ENCODE measurements at places on chromosomes 4 and X.

DNA sequence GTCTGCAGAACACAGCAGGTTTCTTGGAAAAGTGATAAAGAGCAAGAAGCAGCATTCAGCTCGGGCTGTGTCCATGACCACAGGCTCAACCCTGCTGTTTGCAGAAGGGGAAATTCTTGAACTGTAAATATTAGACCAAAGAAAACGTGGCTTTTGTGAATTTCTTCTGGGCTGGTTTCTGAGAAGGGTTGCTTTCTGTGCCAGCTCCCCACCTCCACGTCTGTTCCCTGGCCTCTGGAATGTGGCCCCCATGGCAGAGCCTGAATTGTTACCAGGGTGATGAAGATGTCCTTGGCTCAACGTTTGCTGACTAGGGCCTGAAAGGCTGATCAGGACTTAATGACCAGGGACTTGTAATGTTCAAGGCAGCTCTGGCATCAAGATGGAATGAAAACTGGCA is 116.0 kb downstream of the CPEB2 start:
- no peak for DNase-seq

GRCh38 chr4:20283039-20283438 is 31.3 kb downstream of the SLIT2 start:
- DNase-seq, result no peak

DNA sequence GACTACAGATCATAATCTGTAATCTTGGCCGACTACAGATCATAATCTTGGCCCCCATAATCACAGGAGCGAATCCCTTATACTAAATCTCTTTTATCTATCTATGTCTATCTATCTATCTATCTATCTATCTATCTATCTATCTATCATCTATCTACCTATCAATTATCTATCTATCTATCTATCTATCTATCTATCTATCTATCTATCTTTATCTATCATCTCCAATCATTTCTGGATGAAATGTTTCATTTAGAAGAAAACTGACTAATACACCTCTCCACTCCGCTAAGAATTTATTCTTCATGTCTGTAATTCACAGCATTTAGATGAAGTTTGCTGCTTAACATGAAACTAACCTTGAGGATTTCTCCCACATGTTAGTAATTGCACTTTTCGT is 45.0 kb upstream of the ACSL1 start:
- no peak for DNase-seq

DNA sequence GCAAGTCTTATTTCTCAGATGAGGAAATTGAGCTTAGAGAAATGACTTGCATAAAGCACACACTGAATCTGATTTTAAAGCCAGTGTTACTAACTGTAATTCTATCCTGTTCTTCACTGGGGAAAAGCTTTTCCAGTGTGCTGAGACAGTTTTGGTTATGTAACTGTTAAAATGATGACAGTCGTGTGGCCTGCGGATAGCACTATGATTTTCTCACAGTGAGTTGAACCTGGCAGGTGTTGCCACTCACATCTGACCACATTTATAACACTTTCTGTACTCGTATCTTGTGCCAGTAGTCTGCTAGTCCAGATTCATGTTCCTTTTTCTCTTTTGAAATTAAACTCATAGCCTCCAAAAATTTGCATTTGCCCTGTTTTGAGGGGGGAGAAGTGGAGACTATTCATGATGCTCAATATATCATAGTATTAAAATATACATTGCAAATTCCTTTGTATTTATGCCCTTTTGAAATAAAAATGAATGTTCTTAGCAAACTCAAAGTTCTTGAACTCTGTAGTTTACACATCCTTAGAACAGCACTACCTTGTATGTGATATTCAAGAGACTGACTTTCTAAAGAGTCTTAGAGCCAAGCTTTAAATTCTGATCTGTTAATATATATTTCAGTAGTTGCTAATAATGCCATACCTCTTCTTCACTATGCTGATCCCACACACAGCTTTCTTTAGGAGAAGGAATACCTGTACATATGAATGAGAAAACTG is 132.3 kb downstream of the PDLIM5 start:
- no peak for DNase-seq

DNA sequence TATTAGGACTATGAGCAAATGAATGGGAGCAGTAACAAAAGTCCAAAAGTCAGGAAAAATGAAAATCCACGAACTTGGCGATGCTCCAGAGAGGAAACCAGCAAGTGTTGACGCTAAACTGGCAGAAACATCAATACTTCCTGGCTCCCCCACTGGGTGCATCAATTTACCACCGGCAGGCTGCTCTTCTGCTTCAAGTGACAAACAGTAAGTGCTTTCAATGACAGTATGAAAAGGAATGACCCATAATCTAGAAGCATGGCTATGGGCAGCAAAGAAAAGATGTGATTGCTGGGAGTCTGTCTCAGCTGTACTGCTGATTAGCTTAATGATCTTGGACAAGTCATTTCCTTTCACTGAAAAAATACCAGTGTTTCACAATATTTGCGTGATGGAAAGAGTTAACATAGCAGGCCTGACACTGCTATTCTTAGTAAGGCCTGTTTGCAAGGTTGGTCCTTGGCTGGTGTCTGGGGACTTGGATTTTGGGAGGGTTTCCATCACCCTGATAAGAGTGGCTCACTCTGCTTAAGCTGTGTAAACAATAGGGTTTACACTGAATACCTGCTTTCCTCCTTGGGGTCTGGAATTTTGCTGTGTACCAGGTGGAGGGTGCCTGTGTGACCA is 8.7 kb downstream of the ATP11C start:
- no peak for DNase-seq

DNA sequence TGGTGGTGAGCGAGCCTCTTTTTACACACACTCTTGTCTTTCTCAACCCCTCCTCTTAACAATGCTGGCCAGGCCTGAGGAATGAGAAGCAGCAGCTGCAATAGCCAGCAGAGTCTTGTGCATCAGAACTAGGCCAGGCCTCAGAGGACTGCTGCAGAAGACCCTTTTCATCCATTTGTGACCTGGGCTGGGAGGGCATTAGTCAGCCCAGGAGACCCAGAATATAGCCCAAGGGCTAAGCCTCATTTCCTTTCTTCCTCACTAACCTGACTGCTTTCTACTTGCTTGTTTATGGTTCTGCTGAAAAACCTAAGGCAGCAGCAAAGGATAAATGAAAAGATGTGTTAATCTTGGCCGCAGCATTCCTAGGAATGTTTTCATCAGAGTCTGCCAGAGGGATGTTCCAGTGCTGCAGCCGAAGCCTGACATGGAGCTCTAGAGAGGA is 254.7 kb upstream of the AR start:
- DNase-seq, result no peak

- DNase-seq, result no peak
These were observed 2.3 kb downstream of the RFC1 start for GRCh38 chr4:39363773-39364393.

DNA sequence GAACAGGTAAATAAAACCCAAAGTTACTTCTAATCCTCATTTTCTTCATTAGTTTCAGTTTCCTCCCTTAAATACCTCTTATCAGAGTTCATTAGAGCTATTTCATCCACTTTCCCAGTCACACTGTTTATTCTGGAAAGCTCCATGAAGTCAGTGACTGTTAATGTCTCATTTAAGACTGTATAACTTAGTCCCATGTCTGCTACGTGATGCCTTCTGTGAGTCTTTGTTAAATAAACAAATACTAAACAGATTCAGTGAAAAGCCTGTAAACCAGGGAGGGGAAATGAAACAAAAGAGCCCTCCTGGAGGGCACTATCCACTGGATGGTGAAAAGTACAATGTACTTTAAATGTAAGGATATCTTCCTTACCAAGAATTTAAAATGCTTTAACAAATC is 24.7 kb downstream of the ACE2 start:
- peak; percentile 58 for DNase-seq

- no peak for DNase-seq
These were observed 82.2 kb upstream of the PRPS2 start for GRCh38 chrX:12709047-12709446.

- DNase-seq, result no peak
These were observed 103.0 kb upstream of the MBNL3 start for GRCh38 chrX:132591719-132592275.

GRCh38 chr4:5423670-5424069 is 284.7 kb downstream of the EVC2 start:
- DNase-seq, result no peak

GRCh38 chr4:153207567-153207966 is 3.3 kb downstream of the TRIM2 start:
- DNase-seq, result peak; percentile 37

DNA sequence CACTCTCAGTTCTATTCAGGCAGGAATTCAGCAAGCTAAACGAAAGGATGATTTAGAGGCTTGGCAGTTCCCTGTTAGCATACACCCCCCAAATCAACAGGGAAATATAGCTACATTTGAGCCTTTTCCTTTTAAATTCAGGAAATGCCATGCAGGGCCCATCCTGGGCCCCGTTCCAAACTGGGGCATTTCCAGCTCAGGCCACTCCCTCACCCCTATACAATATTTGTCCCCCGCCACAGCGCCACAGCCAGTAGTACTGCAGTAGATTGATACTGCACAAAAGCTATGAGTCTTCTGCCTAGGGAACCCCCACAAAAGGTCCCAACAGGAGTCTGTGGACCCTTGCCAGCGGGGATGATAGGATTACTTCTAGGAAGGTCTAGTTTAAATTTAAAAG is 102.0 kb upstream of the MAPK10 start:
- DNase-seq, result no peak

DNA sequence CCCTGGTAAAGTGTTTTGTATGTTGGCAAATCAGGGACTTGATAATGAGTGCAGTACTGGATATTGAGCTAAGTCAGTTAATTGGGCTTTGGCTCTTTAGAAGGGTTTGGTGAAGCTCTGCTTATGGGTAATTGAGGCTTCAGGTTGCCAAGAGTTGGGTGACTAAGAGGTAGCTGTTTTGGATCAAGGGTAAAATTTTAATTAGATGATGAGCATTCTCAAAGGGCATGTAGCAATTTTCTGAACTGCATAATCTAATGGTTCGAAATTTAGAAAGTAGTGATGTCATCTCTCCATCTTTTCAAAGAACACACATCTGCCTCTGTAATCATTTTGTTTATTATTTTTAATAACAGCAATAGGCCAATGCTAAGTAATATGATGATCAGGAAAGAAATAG is 5.5 kb upstream of the TRIM2 start:
- no peak for DNase-seq

- no peak for DNase-seq
These were observed 98.7 kb upstream of the KIT start for GRCh38 chr4:54558889-54559677.

GRCh38 chrX:132875650-132876522 is 82.5 kb downstream of the HS6ST2 start:
- no peak for DNase-seq

DNA sequence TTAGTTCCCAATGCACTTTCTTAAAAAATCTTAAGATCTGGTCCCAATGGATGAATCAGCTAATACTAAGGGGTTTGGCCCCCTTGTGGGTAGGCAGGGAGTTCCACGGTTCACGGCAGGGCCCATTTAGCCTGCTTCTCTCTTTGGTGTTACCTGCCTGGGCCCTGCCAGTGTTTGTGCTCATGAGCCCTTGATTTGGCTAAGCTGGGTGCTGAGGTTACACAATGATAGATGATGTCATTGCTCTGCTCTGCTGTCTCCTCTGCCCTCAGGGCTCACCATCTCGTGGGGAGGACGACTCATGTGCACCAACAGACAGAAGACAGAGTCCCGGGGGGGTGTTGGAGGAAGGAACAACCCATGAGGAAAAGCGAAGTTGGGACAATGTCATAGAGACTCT is 24.4 kb downstream of the RTL5 start:
- DNase-seq, result peak; percentile 77

- peak; percentile 3 for DNase-seq
These were observed 1969.3 kb downstream of the PCDH7 start for GRCh38 chr4:32689518-32689917.

- DNase-seq, result no peak
These were observed 96.4 kb downstream of the GPC3 start for GRCh38 chrX:133888984-133889383.

GRCh38 chr4:55122235-55122634 is 3.2 kb downstream of the KDR start:
- no peak for DNase-seq

- peak; percentile 8 for DNase-seq
These were observed 96.2 kb upstream of the KLHL13 start for GRCh38 chrX:118212817-118213183.

DNA sequence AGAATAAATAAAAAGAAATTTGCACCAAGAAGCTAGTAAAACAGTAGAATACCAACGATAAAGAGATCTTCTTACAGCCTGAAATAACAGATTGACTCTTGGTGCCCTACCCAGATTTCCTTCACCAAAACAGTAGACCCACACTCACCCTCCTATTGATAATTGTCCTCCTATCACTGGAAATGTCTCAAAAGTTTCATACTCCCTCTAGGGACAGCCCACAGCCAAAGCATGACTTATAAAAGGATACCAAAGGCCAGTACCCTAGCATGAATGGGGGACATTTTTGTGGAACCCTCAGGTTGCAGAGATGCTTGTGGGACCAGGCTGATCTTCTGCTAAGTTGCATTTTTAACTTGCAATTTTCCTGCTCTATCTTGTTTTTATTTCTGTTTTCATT is 104.1 kb downstream of the INPP4B start:
- no peak for DNase-seq

DNA sequence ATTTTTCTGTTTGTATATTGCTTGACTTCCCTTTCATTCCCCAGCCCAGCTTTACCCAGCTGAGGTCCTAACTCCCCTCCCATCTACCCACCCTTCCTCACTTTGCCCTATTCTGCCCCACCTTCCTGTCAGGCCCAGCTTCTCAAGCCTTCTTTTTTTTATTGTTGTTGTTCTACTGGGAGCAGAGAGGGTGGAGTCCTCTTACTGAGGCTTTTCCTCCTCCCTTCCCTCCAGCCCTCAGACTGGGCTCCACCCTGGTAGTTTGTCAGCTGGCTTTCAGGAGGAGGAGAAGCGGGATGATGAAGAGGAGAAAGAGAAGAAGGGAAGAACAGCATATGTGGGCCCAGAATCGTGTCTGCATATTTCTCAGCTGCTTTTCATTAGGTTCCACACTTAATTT is 3.2 kb upstream of the KLF8 start:
- DNase-seq, result no peak

DNA sequence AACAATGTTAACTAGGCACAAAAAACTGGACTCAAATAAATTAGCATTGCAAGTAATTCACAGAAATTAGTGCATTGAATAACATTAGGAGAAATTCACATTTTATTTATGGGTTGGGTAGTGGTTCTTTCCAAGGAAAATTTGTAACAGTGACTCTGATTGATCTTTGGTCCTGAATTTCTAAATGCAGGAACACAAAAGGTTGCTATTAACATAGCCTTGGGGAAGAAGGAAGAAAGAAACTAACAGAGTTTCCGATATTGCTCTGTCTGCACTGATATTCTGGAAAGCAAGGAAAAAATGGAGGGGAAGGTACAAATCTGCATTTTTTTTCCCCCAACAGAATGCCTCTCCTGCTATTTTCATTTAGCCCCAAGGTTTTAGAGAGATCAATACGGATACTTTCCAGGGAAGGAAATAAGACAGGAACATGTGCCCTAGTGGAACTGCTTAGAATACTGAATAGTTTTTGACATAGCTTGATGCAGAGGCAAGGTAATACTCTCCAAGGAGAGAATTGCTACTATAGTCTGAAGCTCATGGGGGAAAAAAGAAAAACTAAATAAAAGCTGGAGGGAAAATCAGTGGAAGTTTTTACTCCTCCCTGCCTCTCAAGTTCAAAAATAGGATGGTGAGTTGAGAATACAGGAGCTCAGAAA is 490.1 kb downstream of the RAPGEF2 start:
- DNase-seq, result no peak

- no peak for DNase-seq
These were observed 4.8 kb downstream of the USP38 start for GRCh38 chr4:143189528-143189927.
